ENCODE measurements at places on chromosomes 7 and 10. TPM values are rescaled to one million over a fixed set of nuclear protein-coding genes. Genes with fewer than 3 reads are reported as not detected.

Gene MMP21
- 0.03 TPM for total RNA-seq

Gene TECPR1
- 6.3 TPM for total RNA-seq

Gene IGF2BP3
- total RNA-seq, result 25.1 TPM

Gene CNPY1
- not detected for total RNA-seq

Gene LIPK
- not detected for total RNA-seq

Gene PDZD7
- 0.71 TPM for total RNA-seq

Gene SPDYE6
- total RNA-seq, result not detected

Gene GNAT3
- not detected for total RNA-seq

Gene MAP3K8
- total RNA-seq, result 17.6 TPM

Gene GIMAP6
- not detected for total RNA-seq
